Cardiac muscle cell (in vitro differentiated cells and primary cell): ENCODE measurements at places on chromosomes 2 and 18.

GRCh38 chr2:64289251-64289650, 145.0 kb upstream of the PELI1 start:
- DNase-seq: no peak

DNA sequence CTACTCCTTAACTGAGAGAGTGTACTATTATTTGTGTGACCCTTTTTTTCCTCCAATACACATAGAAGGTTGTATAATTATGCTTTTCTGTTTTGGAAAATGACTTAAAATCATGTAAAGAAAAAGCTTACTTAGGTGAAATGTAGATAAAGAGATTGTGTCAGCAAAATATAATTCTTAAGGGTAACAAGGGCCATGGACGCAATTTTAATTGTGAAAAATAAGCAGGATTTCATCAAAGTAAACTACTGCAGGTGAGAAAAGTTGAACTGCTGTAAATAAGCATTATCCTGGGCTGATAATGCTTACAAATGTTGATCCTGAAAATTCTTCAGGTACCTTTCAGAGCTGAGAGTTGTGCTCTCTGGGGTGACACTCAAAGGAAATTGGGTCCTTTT, 141.5 kb downstream of the RPIA start:
- no peak for DNase-seq

DNA sequence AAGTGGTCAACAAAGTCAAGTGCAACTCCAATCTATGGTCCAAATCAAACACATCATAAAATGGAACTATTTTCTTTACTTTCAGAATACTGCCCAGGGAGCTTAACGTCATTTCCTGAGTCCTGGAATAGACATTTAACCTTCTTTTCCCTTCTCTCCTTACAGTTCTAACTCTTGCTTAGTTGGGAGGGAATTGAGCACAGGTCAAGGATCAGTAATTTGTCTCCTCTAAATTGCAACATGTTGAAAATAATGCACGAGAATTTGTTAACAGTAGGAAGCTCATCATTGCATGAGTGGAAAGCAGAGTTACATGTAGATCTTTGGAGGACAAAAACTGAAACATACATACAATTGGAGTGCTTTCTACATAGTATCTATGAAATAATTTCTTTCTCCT, 87.7 kb downstream of the MEP1B start:
- DNase-seq: no peak

DNA sequence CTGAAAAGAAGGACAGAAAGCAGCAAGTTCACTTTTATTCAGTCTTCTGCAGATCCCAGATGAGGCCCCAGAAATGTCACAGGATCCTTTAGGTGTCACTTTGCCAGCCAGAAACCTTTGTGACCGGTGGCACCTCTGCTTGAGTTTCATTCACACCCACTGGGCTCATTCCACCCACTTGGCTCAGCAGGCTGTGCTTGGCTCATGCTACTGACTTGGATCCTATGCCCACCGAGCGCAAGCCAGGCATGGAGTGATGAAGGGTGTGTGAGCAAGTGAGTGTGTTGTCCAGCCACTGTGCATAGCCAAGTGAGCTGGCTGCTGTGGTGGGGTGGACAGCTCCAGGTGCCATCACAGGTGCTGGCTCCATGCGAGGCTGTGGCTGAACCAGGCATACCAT, 357.0 kb upstream of the GULP1 start:
- no peak for DNase-seq

DNA sequence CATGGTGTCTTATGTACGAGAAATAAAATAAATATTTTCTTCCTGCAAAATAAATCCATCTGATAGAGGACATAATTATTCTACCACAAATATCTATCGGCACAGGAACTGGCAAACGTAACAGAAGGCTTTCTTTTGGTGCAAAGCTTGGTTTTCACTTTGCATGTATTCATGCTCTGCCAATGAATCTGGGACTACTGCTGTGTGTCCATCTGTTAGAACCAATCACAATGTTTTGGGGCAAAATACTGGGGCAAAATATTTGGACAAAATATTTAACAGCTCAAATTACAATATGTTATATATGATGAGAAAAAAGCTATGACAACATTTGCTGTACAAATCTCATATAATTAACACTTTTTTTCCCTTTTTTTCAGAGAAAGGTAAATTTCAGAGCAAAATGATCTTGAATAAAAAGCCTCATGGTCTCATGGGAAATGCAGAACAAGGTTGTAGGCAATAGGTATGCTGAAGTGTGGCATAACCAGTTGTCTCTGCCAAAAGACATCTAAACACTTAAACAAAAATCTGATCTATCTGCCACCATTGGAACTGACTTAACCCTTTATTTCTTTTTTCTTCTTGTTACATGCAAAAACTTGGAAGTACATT, 923.2 kb downstream of the CPS1 start:
- DNase-seq: no peak

DNA sequence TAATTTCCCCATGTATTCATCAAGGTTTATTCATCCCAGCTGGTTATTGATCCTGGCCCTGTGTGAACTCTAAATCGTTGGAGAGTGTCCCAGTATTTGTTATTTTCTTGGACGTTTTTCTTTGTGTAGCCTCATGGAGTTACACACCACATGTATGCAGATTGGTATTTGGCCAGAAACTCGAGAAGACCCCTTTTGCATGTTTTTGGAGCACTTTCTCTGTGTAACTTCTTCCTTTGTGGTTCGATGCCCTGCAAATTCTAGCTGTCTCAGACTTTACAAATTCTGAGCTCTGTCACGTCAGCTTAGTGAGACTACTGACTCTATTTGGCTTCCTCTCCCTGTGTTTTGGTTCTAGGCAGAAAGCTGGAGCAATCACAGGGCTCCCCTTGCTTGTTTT, 198.7 kb downstream of the MCFD2 start:
- DNase-seq: no peak

DNA sequence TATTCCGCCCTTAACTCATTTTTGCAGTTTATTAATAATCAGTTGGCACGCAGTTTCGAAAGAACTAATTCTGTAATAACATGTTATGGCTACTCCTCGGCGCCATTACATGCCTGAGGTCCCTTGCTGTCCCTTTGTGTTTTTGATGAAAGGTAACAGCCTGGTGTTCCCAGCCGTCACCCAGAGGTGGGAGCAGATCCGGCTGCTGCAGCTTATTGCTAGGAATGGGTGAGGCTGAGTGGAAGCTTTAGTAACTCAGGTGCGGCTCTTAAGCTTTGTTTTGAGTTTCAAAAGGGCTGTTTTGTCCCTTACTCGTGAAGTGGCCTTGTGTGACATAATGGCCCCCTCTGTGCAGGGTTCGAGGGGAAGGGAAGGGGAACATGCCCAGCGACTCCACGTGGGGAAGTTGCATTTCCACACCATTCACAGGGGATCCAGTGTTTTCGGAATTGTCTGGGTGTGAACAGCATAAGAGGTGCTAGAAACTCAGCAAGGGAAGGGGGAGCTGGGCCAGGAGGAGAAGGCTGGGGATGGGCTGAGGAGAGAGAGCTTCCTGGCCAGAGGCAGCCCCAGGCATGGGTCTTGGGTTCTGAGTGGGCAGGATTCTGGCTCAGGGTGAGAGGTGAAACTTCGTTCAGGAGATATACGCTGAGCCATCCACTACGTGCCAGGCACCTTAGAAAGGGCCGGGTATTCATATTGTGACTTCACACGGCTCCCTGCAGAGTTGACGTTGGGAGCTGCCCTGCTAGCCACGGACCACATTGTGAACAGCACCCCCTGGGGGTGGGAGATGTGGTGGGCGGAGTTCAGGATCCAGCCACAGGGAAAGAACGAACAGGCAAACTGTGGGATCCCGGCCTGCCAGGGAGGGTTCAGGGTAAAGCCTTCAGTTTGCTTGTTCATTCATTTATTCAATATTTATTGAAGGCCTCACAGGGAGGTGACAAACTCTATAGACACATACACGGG, 84.4 kb downstream of the TGOLN2 start:
- DNase-seq: peak; percentile 46

DNA sequence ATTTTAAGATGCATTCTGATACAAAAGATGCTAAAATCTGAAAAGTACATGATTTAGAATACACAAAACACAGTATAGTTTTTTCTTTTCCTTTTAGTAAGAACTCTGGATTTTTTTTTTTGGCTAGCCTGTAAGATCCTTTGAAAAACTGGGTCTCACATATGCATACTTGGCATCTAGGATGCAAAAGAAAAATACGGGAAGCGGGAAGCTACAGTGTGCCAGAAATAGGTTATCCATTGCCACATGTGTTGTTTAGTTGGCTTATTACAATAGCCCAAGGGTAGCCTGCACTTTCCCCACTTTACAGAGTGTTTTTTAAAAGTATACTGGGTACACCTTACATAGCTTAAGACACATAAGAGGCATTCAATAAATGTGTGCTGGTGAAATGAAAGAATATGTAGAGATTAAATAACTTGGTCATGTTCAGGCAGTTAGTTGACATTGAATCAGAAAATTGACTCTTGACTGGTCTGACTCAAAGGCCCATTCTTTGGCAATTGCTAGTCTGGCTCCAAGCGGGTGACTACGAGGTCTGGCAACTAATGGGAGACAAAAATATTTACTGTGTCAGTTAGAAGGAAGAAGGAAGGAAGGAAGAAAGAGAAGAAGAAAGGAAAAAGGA, 286.8 kb upstream of the TRIB2 start:
- no peak for DNase-seq

DNA sequence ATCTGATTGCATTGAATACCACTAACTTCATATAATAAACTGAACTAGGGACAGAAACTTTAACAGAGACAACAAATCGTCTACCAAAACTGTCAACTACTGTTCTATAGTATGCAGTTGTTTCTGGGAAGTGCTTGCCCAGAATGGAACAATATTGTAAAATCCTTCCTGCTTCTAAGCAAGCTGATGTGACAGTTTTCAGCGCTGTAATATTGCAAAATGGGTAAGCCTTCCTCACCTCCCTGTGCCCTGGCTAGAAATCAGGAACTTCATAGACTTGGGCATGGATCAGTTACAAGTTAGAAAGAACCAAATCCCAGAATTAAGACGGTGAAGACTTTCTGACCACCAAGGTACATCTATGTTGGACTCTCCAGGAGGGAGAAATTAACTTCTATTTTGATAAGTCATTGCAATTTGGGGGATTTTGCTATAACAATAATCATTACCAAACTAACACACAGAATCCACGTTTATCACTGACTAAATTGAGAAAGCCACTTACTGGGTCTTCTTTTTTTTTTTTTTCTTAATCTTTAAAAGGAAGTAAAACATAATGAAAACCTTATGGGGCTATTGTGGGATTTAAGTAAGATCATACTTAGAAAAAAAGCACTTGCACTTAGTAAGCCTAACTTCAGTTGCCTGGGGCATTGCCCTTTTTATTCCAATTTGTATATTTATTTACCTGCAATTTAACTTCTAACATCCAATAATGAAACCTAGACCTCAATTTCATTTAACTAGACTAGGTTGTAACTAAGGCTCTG, 261.5 kb downstream of the TRIB2 start:
- no peak for DNase-seq

GRCh38 chr18:78871618-78872017, 108.0 kb upstream of the SALL3 start:
- no peak for DNase-seq

GRCh38 chr2:174343343-174343622, 8.5 kb downstream of the SP9 start:
- no peak for DNase-seq

DNA sequence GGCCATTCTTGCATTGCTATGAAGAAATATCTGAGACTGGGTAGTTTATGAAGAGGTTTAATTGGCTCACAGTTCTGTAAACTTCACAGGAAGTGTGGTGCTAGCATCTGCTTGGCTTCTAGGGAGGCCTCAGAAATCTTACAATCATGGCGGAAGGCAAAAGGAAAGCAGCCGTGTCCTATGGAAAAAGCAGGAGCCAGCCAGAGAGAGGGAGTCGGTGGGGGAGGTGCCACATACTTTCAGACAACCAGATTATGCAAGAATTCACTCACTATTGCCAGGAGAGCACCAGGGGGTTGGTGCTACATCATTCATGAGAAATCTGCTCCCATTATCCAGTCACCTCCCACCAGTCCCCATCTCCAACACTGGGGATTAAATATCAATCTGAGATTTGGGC, 64.1 kb downstream of the CPS1 start:
- peak; percentile 9 for DNase-seq

DNA sequence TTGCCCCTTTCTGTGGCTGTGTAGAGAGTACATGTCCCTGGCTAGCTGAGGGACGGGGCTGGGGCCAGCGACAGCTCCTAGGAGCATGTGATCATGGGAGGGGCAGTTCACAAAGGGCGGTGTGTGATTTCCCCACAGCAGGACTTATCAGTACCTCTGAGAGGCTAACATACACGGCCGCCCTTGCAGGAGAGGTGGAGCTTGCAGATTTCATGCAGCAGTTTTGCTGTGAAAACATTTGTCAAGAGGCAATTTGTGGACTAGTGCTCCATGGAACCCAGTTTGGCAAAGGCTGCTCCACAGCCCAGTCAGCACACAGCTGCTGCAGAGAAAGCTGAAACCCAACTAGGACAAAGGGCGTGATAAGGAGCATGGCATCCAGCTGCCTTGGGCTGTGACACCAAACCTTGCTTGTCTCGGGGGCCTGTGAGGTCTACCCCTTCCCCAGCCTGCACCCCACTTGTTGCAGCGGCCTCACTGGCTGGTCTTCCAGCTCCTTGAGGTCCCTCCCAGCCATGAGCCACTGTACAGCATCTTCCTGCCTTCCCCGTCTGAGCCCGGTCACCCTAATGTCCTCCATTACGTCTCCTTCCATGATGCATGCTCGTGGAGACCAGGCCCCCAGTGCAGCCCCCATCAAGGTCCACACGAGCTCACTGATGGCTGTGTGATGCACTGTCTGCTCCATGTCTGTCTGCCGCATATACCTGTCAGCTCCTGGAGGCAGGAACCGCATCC, 121.4 kb upstream of the HDAC4 start:
- DNase-seq: no peak
